ENCODE measurements at places on chromosomes 13 and 19.

- DNase-seq = no peak
These were observed 97.9 kb downstream of the GGACT start for GRCh38 chr13:100490692-100491091.

DNA sequence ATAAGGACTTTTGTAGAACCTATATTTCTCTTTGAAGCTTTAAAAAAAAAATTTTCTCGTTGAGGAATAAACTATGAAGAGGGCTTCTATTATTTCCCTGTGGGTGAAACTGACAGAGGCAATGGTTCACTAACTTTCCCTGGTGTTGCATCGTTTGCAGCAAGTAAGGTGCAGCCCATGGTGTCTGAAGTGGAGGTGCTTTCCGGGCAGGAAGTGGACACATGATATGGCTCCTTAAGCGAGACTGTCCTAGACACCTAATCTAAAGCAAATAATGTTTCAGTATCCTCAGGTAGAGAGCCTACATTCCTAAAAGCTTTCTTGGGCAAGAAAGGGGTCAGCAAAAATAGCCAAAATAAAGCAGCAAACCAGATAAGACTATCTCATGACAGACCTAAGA lies 437.6 kb upstream of the ARGLU1 start:
- no peak for DNase-seq

- DNase-seq = no peak
These were observed 618.0 kb upstream of the ARGLU1 start for GRCh38 chr13:107185889-107186288.

GRCh38 chr19:32566246-32566830 lies 14.7 kb upstream of the PDCD5 start:
- no peak for DNase-seq

DNA sequence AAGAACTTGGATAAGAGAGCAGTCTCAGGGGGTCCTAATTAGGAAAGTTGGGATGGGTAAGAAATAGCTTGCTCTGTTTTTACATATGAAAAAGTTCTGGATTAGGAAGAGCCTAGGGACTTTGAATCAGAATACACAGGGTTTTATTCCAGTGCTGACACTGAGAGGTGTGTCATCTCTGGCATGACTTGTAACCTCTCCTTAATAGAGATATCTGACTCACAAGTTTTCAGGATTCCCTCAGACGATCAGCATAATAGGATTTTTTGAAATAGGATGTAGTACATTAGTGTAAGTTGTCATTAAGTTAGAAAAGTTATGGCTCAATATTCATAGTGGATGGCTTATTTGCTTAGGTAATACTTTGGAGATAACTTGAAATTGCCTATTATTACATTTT lies 555.2 kb upstream of the MIR17HG start:
- DNase-seq = no peak

- peak; percentile 99 for DNase-seq
These were observed 829 bp upstream of the CIC start for GRCh38 chr19:42268142-42268703.

- DNase-seq = no peak
These were observed 117.3 kb downstream of the POSTN start for GRCh38 chr13:37481011-37481884.

DNA sequence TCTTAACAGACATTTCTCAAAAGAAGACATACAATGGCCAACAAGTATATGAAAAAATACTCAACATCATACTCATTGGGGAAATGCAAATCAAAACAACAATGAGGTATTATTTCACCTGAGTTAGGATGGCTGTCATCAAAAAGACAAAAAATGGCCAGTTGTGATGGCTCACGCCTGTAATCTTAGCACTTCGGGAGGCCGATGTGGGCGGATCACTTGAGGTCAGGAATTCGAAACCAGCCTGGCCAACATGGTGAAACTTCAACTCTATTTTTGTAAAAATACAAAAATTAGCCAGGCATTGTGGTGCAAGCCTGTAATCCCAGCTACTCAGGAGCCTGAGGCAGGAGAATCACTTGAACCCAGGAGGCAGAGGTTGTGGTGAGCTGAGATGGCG lies 22.0 kb downstream of the CEACAM16 start:
- no peak for DNase-seq

DNA sequence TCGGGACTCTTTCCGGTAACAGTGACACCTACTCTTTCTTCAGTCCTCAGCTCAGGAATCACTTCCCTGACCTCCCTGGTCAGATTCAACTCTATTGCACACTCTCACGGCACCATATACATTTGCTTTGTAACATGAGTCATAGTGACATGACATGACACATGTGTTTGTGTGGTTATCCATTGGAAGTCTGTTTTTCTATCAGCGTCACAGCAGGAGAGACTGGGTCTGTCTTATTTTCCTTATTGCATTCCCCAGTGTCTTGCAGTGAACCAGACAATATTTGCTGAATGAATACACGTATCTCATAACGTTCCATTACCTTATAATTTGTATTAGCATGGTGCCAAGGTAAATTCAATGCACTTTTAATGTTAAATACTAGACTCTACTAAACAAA lies 102.0 kb downstream of the DCLK1 start:
- DNase-seq = no peak

DNA sequence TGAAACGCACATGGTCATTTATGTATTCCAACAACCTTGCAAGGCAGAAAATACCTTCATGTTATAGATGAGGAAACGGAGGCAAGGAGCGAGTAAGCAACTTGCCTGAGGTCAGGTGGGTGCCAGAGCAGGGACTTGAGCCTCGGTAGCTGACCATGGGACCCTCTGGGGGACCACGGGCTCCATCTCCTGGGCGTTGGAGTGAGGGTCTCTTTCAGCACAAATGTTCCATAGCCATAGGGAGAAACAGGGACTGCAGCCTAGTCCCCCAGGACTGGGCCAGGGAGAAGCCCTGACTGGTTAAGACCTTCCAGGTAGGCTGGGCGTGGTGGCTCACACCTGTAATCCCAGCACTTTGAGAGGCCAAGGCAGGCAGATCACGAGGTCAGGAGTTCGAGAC lies 38.4 kb upstream of the ADGRE5 start:
- DNase-seq = no peak

Measured in dorsolateral prefrontal cortex (tissue), 122 donors.